ENCODE measurements at places on chromosomes 11 and 22.
A peak's percentile ranks its signal among the peaks of the same experiment; 100 is the strongest.

GRCh38 chr11:123218451-123218850 lies 23.4 kb upstream of the CLMP start:
- no peak for DNase-seq

DNA sequence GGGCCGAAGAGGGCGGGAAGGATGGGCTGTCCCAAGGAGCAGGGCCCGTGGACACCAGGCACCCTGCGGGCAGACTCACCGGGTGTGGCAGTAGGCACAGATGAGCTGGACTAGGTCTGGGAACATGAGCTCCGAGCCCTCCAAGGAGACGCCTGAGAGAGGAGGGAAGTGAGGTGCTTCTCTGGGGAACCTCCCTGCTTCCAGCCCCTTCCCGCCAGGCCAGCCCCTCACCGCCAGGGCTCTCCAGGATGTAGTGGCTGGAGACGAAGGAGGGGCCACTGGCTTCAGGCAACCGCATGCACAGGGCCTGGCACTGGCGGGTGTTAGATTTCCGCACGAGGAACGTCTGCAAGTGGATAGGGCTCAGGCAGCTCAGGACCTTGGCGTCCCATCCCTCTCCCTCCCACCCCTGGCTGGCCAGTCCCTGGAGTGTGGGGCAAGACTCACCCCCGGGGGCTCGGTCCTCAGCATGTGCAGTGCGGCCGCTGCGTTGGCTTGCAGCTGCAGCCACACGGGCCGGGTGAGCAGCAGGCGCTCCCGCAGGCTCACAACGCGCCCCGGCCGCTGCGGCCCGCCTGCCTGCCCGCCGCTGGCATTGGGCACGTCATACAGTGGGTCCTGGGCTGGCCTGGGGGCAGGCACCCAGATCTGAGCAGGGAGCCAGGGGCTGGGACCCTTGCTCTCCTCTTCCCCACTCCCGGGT lies 552 bp downstream of the RIN1 start:
- DNase-seq = peak; percentile 50

DNA sequence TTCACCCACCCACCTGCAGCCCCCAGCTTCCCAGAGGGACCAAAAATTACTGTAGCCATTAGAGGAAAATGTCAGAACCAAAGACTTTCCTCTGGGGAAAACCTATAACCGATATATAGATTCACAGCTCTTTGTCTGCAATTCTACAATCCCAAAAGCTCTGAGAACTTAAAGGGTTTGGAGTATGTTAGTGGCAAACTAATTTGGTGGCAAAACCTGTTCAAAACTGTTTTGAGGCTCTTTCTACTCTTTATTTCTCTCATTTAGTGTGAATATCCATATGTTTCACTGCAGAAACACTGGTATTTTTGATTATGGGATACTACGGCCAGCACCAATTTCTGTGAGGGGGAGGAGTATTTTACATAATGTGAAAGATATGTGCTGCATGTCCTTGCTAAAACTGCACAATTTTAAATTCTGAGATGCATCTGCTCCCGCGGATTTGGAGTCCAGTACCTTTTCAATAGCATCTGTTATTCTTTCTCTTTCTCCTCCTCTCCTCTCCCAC lies 87.5 kb upstream of the MTNR1B start:
- DNase-seq = no peak

DNA sequence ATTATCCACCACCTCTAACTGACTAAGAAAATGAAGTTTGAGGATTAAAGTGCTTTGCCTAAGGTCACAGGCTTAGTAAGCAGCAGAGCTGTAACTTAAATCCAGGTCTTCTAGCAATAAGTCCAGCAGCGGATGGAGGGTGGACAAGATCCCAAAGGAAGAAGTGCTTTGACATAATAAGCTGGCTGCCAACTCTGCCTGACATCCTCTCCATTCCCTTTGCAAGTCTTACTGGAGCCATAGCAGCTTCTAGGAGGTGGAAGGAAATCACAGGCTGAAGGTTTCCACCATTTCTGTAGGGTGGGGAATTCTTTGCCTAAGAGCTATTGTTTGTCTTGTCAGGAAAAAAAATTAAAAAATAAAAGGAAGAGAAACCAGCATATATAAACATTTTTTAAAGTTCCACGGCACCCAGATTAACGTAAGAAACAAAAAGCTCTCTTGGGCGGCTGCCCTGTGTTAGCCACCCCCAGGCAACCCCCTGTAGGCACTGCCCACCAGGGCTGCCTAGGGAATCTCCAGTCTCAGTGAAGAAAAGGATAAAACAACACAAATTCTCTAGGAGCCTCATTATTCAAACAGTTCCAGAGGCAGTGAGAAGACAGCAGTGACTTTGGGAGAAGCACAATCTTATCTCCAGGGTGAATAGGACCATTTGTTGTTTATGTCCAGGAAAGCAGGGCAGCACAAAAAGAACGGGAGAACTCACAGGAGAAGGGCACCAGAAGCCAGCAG lies 380.8 kb upstream of the CADM1 start:
- DNase-seq = no peak

- no peak for DNase-seq
Observed at GRCh38 chr11:116244439-116244838, 528.3 kb downstream of the BUD13 start.

DNA sequence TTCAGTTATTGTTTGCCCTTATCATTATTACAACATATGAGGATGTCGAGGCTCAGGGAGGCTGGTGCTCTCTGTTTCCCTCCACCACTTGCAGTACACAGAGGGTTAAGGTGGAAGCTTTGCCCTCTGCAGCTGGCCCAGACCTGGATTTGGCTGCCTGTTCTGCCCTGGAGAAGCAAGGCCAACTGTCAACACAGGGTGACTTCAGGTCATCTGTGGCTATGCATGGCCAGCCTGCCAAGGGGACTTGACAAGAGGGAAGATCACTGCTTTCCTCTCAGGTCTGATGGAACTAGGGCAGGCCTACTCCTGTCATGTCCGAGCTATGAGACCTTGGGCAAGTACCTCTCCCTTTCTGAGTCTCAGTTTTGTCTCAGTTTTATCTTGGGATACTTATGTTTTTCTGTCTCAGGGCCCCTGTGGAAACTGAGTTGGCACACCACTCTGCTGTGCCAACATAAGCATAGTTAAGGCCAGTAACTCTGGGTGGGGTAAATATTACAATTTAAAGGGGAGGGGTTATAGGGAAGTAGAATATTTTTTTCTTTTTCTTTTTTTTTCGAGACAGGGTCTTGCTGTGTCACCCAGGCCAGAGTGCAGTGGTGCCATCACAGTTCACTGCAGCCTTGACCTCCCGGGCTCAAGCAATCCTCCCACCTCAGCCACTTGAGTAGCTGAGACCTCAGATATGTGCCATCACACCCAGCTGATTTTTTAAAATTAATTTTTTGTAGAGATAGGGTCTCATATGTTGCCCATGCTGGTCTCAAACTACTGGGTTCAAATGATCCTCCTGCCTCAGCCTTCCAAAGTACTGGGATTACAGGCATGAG lies 2.4 kb upstream of the THRSP start:
- DNase-seq = peak; percentile 85

- DNase-seq = no peak
Observed at GRCh38 chr11:33910296-33910957, 18.6 kb upstream of the LMO2 start.

GRCh38 chr11:124943741-124944140 lies 7.9 kb upstream of the HEPACAM start:
- DNase-seq = no peak

- DNase-seq = no peak
Observed at GRCh38 chr22:17753401-17753989, 20.8 kb downstream of the BID start.

DNA sequence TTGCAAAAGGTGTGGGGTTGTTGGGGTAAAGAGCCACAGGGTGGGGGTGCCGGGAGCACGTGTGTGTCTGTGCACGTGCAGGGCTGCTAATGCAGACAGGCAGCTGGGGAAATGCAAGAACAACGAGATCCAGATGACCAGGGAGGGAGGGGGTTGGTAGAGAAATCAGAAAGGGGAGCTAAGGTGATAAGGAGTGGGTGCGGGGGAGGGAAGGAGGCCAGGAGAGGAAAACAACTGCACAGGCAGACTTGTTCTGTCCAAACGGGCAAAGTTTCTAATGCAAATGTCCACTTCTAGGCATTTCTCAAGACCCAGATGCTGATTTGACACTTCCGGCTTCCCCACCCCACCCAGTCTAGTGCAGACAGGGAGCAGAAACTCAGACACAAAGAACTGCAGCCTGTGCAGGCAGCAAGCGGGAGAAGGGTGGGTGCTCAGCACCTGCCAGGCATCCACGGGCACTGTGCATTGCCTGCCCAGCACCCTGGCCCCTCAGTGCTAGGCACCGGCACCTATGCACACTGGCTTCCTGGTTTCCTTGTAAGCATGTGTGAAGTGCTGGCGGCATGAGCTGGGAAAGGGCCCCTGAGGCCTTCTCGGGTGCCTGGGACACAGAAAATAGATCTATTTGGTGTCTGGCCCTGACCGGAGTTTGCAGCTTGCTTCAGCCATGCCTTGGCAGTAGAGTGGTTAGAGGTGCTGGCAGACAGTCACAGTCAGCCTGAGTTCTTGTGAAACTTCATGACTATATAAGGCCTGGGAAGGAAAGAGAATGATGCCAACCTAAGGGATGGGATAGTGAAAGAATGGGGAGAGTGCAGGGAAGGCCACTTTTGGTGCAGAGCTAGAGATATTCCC lies 220.1 kb upstream of the SORL1-AS1 start:
- no peak for DNase-seq

DNA sequence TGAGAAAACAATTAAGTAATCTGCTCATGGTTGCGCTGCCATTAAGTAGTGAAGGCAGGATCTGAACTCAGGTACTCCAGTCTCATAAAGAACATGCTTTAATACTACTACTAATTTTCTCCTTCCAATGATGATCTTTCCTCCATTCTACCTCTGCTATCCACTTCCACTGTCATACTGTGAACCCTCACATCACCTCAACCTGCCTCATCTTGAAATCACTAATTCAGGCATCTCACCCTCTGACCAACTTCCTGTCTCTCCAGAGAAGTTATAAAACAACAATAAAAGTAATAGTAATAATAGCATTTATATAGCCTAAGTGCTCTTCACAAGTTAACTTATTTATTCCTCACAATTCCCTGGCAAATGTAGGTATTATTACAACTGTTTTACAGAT lies 57.1 kb upstream of the PSMA1 start:
- DNase-seq = no peak

- DNase-seq = no peak
Observed at GRCh38 chr22:24996420-24996952, 44.0 kb downstream of the KIAA1671 start.

DNA sequence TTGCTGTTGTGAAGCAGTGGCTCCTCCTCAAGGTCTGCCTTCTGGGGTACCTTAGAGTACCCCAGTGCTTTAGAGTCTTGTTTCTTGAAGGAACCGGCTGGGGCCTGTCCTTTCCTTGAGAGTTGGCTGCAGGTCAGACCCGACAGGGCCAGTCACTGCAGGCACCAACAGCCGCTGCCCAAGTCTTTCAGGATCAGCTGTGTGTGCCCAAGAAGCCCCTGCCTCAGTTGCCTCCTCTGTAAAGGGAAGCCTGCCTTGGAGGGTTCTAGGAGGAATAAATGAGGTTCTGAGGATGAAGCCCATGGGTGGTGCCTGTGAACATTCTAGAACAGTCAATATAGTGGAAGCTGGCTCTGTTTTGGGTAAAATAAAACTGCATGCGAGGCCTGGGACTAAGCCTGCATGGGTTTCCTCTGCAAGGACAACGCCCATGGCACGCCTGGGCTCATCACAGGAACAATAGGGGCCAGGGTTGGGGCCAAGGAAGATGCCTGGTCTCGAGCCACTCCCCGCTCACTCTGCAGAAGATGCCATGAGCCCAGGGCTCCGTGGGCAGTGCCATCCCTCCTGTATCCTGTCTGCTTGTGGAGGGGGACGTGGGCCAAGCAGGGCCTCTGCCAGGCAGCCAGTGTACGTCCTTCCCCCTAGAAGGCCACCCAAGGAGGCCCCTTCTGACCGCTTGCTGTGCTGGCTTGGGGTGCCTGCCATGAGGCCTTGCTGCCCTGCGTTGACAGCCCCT lies 81.6 kb downstream of the MED15 start:
- DNase-seq = no peak

DNA sequence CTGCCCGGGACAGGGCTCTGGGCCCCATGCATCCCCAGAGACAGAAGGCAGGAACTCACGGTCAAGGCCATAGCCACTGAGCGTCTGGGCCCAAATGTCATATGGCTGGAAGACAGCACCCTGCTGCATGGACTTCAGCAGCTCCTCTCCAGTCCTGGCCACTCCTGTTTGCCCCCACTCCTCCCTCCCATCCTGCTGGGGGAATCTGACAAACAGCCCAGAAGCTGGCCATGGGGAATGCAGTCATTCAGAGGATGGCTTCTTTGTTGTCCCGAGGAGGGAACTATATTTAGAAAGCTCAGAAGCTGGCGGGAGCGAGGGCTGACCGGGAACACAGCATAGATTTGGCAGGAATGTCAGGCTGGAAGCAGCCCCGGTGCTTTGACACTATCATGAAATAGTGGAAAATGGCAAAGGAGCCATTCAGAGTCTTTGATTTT lies 35.0 kb downstream of the DKK3 start:
- peak; percentile 98 for DNase-seq

- DNase-seq = no peak
Observed at GRCh38 chr11:95219599-95219998, 11.4 kb downstream of the SESN3 start.

GRCh38 chr11:117239295-117239694 lies 6.8 kb downstream of the RNF214 start:
- no peak for DNase-seq

DNA sequence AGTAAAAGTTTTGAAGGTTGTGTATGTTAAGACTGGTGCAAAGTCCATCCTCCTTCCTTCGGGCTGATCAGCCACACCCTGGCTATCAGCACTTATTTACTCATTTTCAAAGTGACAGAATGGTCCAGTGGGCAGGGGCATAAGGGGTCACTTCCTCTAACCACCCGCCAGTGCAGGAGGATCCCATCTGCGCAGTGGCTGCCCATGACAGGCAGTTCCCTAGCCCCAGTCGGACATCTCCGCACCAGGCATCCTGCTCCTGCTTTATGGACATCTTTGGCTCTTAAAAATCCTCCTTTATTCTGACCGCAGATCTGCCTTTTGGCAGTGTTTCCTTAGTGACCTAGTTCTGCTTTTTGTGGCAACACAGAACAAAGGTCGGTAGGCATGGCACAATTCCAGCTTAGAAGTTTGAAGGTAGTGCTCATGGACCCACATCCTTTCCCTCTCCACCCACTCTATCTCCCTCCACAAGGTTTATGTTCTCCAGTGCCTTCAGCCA lies 55.9 kb downstream of the BMAL1 start:
- DNase-seq = no peak

DNA sequence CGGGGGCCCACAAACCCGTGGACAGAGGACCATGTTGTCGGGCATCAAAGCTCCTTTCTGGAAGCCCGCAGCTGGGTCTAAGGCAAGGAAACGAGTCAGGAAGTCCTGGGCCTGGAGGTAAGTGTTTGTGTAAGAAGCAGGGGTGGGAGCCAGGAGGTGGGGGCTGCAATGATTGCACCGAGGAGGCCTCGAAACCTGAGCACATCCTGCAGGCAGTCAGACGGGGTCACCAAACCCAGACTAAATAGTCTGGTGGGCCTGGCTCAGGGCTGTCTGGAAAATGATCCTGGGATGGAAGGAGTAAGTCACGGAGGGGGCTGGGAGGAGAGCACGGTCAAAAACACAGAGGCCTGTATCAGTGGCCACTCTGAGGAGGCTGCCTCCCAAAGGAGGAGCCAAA lies 539.2 kb downstream of the MN1 start:
- DNase-seq = no peak

Measured in cerebellar cortex (tissue), 1 donor.